Midbrain (tissue), 1 donor: ENCODE measurements at places on chromosomes 2 and 18.

- no peak for DNase-seq
Observed at GRCh38 chr2:42566837-42567321, 1.6 kb upstream of the MTA3 start.

GRCh38 chr2:60309941-60310660, 243.4 kb downstream of the BCL11A start:
- DNase-seq: no peak

DNA sequence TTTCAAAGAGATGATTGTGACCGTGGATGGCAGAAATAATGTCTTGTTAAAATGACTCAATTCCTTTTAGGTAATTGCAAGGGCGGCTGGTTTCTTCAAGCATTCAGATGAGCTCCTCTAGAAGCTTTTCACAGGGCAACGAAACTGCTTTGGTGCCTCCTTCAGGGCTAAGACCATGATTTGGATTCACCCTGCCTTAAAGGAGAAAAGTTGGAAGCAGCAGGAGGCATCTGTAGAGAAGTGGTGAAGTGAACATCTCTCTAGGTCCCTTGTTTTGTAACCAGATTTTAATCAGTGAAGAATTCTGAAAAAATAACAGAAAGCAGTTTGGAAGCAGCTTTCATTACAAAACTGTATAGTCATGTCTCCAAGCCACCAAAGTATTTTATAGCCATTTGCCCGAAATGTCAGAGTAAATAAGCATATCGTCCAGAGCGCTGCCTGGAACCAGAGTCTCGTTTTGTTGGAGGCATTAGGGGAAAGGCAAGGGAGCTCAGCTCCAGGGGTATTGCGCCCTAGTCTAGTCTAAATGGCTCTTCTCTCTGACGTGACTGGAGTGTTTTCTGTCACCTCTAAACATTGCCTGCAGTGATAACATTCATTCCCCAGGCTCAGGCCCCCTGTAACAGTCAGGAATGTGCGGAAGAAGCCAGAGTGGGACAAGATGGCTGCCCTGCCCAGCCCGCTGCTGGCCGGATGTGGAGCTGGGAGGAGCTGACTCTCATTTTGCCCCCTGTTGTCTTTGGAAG, 57.8 kb upstream of the ITGB6 start:
- DNase-seq: no peak

GRCh38 chr2:213537579-213537978, 253.3 kb downstream of the SPAG16 start:
- no peak for DNase-seq

- peak; percentile 62 for DNase-seq
Observed at GRCh38 chr18:31977270-31977872, 34.4 kb upstream of the TRAPPC8 start.

DNA sequence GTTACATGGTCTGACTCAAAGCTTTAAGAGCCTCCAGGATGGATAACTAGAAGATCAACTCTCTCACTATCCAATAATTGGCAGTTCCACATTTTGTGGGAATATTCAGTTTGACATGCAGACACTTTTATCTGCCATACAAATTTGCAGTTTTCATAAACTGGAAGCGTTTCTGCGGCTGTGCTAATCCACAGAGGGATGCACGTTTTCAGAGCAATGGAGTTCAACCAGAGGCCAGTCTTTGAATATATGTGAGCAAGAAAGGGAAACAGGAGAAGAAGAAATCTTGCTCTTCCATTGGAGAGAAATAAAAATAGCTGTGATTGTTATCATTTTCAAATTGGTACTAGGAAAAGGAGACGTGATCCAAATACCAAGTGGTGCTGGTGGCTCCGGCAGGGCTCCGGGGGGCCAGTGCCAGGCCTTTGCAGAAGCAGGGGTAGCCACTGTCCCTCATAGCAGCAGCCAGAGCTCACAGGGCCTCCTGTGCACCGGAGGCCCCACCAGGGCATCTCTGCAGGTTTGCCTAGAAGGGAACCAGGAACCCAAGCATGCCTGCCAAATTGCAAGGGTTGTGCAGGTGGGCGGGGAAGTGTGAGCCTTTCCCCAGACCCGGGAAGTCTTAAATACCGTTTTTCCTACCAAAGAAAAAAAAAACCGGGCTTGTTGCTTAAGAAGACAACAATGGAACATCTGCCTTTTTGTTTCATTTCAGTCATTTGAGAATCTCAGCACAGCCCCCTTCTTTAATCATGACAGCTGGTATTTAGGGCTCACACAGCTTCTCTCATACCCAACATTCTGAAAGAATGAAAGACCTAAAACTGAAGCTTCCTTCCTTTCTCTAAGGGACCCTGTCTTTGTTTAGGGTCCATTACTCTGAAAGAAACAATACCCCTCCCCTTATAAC, 791.1 kb upstream of the SOX11 start:
- no peak for DNase-seq

DNA sequence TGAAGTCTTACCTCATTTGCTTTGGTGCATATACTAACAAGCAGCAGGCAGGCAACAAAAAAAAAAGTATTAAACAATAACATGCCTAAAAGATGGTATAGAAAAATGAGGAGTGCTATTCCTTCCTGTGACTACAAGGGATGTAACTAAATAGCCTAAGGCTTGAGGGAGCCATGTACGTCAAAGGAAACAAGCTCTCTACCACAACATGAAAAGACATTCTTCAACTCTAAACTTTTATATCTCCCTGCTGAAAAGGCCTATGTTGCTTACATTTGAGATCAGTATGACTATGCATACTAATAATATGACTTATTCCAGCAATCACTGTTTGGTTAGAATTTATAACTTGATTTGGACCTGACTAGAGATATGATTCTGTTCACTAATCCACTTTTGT, 347.9 kb downstream of the ADCYAP1 start:
- no peak for DNase-seq

DNA sequence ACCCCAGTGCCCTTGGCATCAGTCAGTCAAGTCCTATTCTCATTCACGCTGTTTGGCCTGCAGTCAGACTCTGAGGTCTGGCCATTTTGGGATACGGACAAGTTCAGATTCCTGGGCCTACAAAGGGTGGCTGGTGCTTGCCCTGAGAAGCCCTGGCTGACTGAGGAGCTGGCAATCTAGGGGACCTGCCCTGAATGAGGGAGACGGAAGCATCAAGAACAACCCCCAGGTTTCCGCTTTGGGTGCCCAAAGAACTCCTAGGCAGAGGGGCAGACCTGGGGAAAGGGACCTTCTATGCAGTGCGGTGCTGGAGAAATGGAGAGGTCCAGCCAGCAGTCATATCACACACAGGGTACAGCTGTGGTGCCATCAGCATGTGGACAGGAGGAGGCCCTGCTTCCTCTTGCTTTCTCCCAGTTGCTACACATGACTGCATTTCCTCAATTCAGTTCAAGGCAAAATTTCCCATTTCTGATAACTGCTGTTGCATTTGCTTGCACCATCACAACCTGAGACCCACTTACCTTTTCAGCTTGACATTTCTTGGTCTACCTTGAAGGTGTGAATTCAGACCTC, 70.9 kb upstream of the LGALSL start:
- no peak for DNase-seq

- no peak for DNase-seq
Observed at GRCh38 chr2:68290901-68291300, 28.8 kb downstream of the CNRIP1 start.

GRCh38 chr2:62340994-62341484, 145.1 kb downstream of the B3GNT2 start:
- DNase-seq: no peak

- no peak for DNase-seq
Observed at GRCh38 chr2:1309507-1309906, 103.8 kb upstream of the TPO start.

DNA sequence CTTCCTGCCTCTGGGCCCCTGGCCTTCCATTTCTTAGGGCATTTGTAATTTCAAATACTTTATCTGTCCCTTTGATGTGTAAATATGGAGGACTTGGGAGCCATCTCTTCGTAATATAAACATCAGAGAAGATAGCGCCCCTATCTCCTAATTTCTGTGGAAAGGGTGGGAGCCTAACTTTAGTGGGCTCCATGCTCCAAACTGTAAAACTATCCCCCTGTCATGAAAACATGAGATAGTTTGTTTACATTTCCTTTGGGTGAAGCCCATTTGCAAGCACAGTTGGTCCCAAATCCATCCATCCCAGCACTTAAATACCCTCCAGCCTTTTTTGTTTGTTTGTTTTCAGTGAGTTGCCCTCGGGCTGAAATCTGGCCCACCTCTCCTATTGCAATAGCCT, 782.6 kb upstream of the FSHR start:
- DNase-seq: no peak

GRCh38 chr2:164061129-164061746, 325.4 kb upstream of the FIGN start:
- peak; percentile 56 for DNase-seq

DNA sequence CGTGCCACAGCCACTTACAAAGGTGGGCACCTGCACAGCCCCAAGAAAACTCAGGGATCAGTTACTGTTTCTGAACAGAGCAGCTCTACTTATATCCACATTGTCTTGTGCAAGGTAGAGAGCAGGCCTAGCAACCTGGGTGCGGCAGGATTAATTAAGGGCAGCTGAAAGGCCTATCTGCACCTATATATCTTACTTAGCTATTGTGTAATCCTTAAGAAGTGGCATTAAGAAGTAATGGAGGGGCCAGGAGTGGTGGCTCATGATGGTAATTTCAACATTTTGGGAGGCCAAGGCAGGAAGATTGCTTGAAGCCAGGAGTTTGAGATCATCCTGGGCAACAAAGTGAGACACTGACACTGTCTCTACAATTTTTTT, 12.8 kb upstream of the ARL5A start:
- DNase-seq: no peak

DNA sequence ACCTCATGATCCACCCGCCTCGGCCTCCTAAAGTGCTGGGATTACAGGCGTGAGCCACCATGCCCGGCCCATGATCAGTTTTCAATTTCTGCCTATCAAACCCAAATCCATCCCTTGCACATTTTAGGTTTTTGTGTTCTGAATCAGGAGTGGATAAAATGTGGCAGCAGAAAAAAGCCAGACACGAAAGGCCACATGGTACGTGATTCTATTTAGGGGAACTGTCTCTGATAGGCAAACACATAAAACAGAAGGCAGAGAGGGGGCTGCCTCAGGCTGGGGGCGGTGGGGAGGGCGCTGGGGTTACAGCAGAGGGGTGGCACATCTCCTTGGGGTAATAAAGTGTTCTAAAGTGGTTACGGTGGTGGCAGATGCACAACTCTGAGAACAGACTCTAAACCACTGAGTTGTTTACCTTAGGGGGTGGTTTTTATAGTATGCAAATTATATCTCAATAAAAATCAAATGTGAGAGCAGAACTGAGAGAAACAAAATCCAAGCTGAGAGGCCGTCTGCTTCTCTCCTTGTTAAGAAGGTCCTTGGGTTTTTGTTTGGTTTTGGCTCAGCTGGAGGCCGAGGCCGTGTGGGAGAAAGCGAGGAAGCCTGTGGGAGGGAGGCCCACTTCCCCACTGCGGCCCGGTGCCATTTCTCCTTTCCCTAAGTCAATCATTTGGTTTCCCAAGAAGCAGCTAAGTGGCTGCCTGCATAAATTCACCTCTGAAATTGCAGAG, 78.0 kb downstream of the SOWAHC start:
- DNase-seq: no peak

- no peak for DNase-seq
Observed at GRCh38 chr2:12043131-12043530, 296.7 kb downstream of the LPIN1 start.

DNA sequence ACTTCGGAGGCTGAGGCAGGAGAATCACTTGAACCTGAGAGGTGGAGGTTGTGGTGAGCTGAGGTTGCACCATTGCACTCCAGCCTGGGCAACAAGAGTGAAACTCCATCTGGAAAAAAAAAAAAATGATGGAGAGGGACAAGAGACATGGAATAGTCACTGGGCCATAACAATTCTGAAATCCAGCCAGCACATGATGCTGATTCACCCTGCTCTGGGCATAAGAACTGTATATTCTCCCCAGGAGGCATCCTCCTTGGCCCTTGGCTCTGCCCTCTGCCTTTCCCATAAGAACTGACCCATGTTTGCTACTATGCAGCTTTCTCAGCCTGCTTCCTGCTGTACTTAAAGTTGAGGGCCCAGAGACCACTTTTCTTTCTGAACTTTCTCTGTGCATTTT, 297.7 kb downstream of the GBX2 start:
- DNase-seq: no peak

GRCh38 chr2:12918835-12919445, 202.2 kb downstream of the TRIB2 start:
- peak; percentile 33 for DNase-seq

- no peak for DNase-seq
Observed at GRCh38 chr2:173979751-173980351, 14.7 kb upstream of the SP3 start.

- no peak for DNase-seq
Observed at GRCh38 chr2:112050316-112050715, 4.8 kb upstream of the TMEM87B start.

DNA sequence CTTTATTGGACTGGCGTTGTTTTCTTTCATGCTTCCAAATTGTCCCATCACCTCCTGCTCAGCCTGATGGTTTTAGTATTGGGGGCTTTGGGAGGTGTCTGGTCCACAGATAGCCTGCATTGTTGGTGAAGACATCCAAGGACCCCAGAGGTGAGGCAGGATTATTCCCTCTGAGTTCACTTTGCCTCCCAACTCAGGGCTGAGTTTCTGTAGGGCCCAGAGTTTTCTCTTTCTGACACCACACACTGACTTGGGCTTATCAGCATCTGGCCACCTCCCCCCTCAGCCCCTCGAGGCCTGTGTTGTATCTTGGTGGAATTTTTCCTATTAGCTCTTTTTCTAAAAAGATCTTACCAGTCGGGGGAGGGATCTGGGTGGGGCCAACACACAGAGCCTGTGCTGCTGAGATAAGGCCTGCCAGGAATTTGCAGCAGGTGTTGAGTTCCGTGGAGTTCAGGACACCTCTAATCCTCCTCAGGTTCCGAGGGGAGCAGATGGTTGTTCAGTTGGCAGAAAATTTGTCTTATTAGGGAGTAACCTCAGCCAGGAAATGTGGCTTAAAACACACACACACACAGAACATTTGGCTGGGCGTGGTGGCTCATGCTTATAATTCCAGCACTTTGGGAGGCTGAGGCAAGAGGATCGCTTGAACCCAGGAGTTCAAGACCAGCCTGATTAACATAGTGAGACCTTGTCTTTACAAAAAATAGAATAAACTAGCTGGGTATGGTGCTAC, 7.3 kb downstream of the EMILIN2 start:
- DNase-seq: no peak

- no peak for DNase-seq
Observed at GRCh38 chr2:55384786-55385185, 34.9 kb downstream of the CCDC88A start.

- DNase-seq: no peak
Observed at GRCh38 chr2:241680827-241681599, 5.6 kb downstream of the DTYMK start.

- no peak for DNase-seq
Observed at GRCh38 chr2:127104881-127105655, 1.9 kb downstream of the BIN1 start.

GRCh38 chr2:203080447-203081045, 65.9 kb downstream of the NBEAL1 start:
- DNase-seq: no peak

GRCh38 chr2:33443274-33443829, 33.1 kb upstream of the RASGRP3 start:
- no peak for DNase-seq
